ENCODE measurements at places on chromosomes 5 and 9.

DNA sequence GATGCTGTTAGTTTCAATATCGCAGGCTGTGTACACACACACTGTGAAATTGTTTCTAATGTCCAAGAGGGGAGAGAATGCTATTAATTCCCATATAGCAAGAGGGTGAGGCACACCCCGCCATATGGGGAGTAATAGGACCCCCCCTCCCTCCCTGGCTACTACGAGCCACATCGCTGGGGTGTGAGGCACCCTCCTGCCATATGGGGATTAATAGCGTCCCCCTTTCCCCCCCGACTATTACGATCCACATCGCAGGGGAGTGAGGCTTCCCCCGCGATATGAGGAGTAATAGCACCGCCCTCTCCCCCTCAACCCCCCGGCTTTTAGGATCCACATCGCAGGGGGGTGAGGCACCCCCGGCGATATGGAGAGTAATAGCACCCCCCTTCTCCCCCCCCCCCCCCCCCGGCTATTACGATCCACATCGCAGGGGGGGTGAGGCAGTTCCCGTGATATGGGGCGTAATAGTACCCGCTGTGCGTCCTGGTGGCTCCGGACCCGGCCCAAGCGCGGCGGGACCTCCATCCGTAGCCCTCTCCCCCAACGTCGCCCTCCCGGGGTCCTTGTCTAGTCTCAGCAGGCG lies 494 bp upstream of the STK32A start:
- DNase-seq, result no peak

GRCh38 chr5:56306433-56307150 lies 73.5 kb upstream of the ANKRD55 start:
- DNase-seq, result no peak

GRCh38 chr9:106277966-106278365 lies 583.6 kb downstream of the TMEM38B start:
- DNase-seq, result no peak

DNA sequence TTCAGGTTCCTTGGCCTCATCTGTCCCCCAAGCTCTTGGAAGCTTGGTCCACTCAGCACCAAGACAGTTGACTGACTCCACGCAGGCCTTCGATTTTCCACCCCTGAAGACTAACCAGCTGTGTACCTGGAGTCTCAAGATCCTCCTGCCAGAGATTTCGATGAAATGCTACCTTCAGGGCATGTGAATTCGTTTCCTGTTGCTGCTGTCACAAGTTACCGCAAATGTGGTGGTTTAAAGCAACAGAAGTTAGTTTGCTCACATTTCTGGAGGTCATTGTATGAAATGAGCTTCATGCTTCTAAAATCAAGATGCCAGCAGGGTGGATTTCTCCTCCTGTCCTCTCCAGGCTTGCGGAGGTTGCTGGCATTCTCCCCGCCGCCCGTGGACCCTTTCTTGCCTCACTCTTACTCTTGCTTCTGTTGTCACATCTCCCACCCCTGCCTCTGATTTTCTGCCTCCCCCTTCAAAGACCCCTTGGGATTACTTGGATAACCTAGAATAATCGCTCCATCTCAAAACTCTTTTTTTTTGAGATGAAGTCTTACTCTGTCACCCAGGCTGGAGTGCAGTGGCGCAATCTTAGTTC lies 27.6 kb upstream of the RETREG1 start:
- no peak for DNase-seq

- no peak for DNase-seq
Measured at GRCh38 chr9:22169243-22169642, 160.1 kb upstream of the CDKN2B start.

DNA sequence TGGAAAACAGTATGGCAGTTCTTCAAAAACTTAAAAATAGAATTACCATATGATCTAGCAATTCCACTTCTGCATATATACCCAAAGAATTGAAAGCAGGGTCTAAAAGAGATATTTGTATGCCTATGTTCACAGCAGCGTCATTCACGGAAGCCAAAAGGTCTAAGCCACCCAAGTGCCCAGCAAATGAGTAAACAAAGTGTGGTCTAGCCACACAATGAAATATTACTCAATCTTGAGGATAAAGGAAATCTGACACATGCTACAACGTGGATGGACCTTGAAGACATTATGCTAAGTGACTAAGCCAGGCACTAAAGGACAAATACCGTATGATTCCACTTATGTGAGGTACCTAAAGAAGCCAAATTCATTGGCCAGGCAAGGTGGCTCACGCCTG lies 11.1 kb upstream of the MED27 start:
- DNase-seq, result no peak

DNA sequence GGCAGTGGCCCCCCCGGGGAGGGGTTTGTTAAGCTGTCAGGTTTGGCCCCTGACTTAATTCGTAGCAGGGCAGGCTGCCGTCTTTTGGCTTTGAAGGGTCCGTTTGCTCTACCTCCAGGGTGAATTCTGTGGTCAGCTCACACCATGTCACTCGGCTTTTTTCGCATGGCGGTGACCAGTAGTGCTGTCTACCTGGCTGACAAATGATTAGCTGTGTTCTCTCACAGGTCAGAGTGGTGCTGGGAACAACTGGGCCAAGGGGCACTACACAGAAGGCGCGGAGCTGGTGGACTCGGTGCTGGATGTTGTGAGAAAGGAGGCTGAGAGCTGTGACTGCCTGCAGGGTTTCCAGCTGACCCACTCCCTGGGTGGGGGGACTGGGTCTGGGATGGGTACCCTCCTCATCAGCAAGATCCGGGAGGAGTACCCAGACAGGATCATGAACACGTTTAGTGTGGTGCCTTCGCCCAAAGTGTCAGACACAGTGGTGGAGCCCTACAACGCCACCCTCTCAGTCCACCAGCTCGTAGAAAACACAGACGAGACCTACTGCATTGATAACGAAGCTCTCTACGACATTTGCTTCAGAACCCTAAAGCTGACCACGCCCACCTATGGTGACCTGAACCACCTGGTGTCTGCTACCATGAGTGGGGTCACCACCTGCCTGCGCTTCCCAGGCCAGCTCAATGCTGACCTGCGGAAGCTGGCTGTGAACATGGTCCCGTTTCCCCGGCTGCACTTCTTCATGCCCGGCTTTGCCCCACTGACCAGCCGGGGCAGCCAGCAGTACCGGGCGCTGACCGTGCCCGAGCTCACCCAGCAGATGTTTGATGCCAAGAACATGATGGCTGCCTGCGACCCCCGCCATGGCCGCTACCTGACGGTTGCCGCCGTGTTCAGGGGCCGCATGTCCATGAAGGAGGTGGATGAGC lies 1.4 kb downstream of the TUBB4B start:
- DNase-seq, result no peak

GRCh38 chr5:30808996-30809395 lies 384.5 kb upstream of the CDH6 start:
- DNase-seq, result no peak

GRCh38 chr5:104241046-104241445 lies 678.5 kb upstream of the NUDT12 start:
- DNase-seq, result no peak

- DNase-seq, result peak; percentile 36
Measured at GRCh38 chr9:107137495-107138202, 145.4 kb upstream of the RAD23B start.

GRCh38 chr5:177459357-177459756 lies 12.7 kb downstream of the PRR7 start:
- DNase-seq, result no peak

GRCh38 chr5:122774861-122775549 lies at the start of gene SNX2:
Gene SNX2, plus strand, starts transcription at chr5:122775080. Its CDS starts 24 bp downstream, at chr5:122775104.
- peak; percentile 89 for DNase-seq

GRCh38 chr5:126277762-126278161 lies 145.4 kb upstream of the GRAMD2B start:
- DNase-seq, result no peak

DNA sequence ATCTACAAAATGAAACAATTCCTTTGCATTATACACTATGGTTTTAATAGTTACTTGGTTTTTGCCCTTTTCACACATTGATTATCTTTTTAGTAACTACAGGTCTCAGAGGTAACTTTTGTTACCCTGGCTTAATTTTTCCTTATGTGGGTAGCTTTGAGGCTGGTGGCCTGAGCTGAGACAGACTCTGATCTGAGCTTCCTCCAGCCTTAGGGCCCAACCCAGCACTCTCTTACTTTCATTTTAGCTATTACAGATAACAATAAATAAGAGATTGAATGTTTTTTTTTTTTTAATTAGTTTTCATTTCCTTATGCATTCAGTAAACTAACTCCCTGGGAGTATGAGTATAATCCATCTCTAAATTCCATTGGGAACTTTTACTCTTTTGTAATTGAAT lies 15.1 kb upstream of the OXCT1 start:
- DNase-seq, result no peak

DNA sequence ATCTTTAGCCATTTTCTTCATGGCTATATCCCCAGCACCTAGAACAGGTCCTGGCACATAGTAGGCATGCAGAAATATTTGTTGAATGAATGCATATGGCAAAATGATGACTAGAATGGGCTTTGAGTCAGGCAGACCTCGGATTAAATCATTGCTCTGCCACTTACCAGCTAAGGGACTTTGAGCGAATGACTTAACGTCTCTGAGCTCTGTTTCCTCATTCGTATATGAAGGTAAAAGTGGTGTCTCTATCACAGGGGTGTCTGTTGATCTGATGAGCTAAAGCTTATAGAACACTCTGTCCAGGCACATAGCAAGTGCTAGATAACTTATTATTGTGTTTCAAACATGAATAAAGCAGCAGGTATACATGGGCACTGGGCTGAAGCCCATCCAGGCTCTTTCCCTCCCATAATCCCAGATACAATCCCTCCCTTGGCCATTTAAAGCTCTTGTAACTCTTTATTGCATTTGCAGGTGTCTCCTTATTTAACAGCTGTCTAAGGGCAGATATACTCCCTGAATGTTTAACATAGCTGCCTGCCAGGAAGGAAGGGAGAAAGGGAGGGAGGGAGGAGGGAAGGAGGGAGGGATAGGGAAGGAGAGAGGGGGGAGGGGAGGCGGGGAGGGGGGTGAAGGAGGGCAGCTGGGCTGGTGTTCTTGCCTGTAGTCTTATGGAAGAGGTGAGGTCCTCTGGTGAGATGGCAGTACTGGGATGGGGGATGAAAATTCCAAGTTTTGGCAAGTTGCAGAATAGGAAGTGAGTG lies 23.2 kb upstream of the STXBP1 start:
- DNase-seq, result no peak

DNA sequence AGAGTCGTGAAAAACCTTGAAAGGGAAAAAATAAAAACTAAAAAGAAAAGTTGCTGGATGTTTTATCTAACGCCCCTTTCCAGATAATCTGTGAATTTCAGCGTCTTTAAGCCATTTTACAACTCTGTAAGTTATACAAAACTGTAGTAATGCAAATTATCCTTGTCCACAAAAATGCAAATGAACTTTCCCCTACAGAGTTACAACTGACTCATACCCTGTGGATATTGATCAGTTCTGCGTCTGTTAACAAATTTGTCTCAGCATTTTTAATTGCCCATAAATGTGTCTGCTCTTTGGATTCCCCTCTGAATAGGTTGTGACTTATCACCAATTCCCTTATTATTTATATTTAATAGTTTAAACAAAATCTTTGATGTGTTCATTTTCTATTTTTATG lies 105.9 kb upstream of the PRLR start:
- no peak for DNase-seq

DNA sequence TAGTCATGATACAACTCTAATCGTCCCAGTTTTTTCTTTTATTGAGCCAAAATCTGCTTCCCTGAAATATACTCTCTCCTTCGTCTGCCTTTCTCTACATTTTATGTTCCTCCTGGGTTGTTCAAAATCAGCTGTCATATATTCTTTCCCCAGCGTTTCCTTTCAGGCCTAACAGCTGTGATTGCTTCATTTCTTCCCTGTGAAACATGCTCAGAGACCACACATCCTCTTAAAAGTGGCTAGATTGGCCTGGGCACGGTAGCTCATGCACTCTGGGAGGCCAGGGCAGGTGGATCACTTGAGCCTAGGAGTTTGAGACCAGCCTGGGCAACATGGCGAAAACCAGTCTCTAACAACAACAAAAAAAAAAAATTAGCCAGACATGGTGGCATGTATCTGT lies 25.1 kb downstream of the NFX1 start:
- DNase-seq, result no peak

- DNase-seq, result no peak
Measured at GRCh38 chr9:124272979-124273378, 15.2 kb downstream of the NEK6 start.

- peak; percentile 76 for DNase-seq
Measured at GRCh38 chr9:76576344-76576743, 117.4 kb downstream of the GCNT1 start.

GRCh38 chr9:9117866-9118265 lies 1318.3 kb upstream of the DMAC1 start:
- no peak for DNase-seq

DNA sequence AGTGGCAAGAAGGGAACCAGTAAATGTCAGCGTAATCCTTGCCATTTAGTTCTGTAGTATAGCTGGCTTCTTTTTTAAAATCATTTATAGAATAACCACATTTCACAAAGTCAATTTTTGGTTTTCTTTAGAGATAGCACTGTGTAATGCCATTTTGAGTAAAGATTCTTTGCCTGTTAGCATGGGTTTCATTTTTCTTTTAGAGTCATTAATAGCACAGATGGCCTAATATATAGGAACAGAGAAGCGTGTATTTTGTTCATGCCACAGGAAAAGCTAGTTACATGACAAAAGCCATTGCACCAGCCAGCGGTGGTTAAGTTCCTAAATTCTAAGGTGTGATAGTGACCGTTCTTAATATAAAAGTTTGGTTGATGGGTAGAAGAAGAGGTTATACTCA lies 1363.9 kb downstream of the MAT2B start:
- DNase-seq, result no peak

DNA sequence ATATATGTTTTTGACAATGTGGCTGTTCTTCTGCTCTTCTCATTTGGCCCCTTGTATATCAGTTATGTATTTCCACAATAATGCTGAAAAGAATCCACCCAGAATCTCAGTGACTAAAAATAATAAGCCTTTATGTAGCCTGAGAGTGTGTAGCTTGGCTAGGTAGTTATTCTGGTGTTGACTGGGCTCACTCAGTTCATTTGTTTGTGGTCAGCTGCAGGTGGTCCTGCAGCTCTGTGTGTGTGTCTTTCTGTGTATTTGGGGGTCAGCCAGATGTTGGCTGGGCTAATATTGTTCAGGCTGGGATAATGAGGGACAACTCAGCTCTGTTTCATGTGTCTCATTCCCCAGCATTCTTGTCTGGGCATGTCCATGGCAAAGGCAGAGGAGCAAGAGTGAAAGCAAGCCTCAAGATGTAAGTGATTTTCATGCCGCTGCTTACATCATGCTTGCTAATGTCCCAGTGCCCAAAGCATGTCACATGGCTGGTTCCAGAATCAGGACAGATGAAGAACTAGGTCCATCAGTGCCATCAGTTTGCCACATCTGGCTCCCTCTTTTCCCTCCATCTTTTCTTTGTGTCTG lies 162.8 kb downstream of the KCTD16 start:
- no peak for DNase-seq

DNA sequence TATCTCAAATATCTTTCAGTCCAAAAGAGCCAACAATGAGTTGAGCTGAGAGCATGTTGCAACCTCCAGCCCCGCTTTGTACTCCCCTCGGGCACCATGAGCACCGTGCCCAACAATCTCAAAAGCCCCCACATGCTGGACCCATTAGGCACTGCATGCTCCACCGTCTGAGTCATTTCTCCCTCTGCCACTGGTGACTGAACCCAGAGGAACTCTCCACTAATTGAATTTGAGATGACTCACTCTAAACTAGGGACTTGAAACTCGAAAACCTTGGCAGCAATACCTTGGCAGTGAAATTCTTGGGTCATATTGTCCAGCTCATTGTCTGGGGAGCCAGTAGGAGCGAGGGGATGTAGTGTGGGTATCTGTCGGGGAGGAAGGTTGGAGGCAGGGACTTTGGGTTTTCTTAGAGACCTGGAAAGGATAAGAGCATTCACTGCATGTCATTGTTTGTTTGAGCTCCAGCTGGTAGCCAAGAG lies 49.9 kb upstream of the SLIT3 start:
- no peak for DNase-seq

All from GM13977 (cell line).